ENCODE measurements at places on chromosomes 7 and 10.
A peak's percentile ranks its signal among the peaks of the same experiment; 100 is the strongest.

DNA sequence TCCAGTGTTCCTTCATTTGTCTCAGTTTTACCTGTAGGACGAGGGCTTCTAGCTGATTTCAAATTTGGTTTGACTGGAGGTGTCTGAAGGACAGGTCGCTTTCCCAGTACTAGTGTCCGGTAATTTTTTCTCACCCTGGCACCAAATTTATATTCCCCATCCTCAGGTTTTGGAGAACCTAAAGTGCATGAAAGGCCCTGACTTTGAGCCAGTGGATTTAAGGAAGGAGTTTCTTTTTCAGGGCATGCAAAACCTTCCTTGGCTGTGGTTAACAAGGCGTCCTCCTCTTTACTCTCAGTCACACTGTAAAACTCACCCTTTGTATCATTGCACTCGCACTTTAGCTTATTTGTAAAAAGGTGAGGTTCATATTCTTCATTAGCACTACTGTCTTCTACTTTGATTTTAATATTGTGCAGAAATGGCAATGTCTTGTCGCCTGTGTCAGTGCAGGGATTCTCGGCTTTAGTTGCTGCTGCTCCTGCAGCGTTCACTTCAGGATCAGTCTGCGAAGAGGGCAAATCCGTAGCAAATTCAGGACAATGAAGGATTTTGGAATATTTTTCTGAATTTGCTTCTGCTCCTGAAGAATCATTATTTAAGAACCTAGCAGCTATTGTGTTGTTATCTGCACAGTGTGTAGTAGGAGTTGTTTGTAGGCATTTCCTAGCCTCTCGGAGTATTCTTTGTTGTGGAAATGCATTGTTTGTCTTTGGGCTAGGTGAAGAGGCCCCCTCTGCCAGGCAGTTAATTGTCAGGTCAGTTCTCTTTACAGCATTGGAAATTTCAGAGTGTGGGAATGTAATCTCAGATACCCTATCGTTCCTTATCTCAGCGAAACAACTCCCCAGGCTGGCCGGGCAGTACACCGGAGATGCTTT lies 9.9 kb downstream of the SKIDA1 start:
- DNase-seq = no peak

DNA sequence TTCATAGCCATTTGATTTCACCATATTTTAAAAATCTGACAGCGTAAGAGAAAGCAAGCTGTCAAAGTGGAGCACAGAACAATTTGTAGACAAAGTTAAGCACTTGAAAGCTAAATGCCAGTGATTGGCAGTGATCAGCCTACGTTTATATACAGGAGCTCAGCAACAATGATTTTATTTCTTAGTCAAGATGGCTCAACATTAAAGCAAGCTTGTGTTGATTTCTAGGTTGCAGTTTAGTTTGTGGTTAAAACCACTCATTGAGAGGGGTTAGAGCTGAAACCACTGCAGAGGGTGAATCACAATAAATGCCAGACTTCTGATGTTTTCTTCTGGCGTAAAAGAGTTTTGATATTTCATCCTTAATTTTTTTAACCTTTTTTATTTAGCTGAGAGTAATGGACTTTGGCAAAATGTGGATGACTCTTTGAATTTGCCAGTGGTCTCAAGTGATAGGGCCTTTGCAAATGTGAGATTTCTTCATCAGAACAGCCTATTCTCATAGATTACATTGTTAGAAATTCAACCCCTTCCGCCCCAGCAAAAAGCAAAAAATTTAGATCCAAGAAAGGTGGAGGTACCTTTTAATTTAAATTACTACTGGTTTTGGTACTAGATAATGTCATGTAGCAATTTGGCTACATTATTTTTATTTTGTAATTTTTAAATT lies 73.8 kb downstream of the SHOC2 start:
- peak; percentile 50 for DNase-seq

DNA sequence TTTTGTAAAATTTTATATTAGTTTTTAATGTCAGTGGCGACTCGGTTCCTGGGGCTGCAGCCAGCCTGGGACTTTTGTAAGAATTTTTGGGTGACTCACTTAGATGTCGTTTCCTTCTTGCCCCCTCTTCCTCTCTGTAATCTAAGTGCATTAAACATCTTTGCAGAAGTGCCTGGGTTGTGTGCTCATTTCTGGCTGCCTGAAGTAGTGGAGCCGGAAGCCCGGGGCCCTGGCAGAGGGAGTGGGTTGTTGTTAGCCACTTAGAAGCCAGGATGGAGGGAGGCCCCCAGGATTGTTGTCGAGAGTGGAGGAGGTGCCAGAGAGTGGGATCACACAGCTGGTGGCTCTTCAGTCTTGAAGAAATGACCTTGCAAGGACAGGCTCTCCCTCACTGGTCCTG lies 11.0 kb upstream of the TRIM8 start:
- DNase-seq = peak; percentile 30

DNA sequence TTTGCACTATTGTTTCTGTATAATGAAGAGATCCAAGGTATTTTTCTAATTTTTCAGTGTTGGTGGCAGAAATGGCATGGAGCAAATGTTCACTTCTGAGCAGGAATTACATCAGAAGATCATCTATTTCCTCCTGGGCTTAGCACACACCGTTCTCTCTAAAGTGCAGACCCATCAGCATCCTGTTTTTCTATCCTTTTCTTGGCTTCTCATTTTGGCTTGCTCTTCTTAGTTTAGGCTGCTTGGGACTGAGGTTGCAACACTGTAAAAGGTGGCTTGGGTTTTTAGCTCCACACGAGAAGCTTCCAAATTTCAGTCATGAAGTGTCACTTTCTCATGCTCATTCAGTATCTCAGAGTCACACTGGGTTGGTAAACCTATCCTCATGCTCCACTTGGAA lies 79.9 kb upstream of the SMIM30 start:
- no peak for DNase-seq

DNA sequence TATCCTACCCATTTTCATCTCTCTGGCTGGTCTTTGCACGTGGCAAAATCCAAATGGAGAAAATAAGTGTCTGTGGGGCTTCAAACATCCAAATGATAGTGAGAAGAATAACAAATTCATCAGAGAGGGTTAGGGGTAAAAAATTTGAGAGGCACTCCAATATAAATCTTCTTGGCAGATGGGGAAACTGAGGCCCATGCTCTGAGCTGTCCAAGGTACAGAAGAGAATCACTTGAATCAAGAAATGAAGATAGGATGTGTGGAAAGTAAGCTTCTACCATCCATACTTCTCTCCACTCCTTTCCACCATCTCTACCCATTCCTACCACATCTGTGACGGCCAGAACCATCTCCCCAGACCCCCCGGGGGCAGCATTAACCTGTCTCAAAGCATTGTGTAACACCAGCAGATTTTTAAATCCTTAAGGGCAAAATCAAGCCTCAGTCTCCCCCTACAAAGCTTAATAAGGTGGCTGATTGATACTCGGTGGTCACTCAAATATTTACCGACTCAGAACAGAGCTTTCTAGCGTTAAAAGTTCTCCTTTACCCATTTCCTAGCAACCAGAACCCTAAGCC lies 818 bp downstream of the GOT1 start:
- no peak for DNase-seq

DNA sequence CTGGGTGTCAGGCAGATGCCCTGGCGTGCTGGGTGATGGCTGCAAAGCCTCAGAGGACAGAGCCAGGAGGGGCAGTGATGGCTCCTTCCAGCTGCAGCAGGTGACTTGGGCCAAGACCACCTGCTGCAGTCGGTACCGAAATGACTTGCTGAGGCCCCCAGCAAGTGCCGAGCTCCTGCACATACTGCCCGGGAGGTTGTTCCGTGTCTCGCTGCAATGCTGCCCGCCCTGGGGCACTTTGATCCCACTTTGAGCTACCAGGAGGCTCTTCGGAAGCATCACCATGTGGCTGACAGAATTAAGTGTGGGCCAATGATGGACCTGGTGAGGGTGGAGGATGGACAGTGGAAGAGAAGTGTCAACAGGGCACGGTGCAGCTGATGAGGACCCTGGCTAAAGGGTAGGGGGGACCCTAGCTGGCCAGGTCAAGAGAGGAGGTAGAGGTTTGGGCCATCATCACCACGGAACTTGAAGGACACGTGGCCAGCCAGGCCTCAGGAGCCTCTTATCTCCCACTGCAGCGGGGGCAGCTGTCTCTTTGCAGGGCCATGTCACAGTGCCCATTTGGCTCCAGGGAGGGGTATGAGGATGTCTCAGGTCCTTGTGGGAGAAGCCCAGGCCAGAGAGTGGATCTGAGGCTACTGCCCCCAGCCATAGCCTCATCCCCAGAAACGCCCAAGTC lies 51.1 kb upstream of the NANOS1 start:
- DNase-seq = no peak

- DNase-seq = no peak
Observed at GRCh38 chr7:101625031-101625791, 3.9 kb downstream of the MYL10 start.

GRCh38 chr10:17214971-17215781 lies 12.9 kb upstream of the VIM start:
- DNase-seq = no peak

Data from CD4-positive, alpha-beta T cell treated with Interleukin-17A for 1 hour (primary cell).